NT2/D1 (cell line): ENCODE measurements at places on chromosomes 16 and 17.
A peak's percentile ranks its signal among the peaks of the same experiment; 100 is the strongest.

DNA sequence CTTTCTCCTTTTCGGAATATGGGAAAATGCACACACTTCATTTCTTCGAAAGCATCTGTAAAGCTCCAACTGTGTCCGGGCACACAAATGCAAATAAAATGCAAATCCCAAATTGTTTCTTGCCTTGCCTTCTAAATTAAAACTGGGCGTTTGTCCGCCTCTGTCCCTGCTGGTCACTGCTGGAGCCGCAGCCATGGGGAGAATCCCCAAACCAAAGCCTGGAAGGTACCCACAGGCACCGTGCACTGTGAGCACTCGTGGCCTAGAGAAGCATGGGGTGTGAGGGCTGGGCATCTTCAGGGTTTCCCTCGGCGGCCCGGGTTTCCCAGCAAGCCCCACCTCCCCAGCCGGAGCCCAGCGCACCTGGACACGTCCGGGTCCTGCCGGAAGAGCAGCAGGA is 2.9 kb downstream of the SLC47A2 start:
- DNase-seq: no peak

GRCh38 chr17:44053125-44053872 is 13.2 kb downstream of the LSM12 start:
- DNase-seq: no peak

- no peak for DNase-seq
Observed at GRCh38 chr17:31744511-31744951, 114.5 kb downstream of the COPRS start.

GRCh38 chr16:17324451-17324850 is 146.3 kb downstream of the XYLT1 start:
- DNase-seq: no peak

- DNase-seq: no peak
Observed at GRCh38 chr16:57157533-57157932, 28.3 kb downstream of the PSME3IP1 start.

DNA sequence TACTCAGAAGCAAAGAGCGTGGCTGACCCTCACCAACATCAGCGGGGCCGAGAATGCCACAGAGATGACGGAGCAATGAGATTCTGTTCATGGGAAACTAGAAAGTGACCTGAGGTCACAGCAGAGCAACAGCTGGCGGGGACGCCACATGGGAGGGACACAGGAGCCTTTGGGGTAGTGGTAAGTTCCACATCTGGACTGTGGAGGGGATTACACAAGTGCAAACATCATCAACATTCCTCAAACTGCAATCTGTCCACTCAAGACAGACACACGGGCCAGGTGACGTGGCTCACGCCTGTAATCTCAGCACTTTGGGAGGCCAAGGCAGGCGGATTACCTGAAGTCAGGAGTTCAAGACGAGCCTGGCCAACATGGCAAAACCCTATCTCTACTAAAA is 11.2 kb downstream of the HAGH start:
- no peak for DNase-seq

DNA sequence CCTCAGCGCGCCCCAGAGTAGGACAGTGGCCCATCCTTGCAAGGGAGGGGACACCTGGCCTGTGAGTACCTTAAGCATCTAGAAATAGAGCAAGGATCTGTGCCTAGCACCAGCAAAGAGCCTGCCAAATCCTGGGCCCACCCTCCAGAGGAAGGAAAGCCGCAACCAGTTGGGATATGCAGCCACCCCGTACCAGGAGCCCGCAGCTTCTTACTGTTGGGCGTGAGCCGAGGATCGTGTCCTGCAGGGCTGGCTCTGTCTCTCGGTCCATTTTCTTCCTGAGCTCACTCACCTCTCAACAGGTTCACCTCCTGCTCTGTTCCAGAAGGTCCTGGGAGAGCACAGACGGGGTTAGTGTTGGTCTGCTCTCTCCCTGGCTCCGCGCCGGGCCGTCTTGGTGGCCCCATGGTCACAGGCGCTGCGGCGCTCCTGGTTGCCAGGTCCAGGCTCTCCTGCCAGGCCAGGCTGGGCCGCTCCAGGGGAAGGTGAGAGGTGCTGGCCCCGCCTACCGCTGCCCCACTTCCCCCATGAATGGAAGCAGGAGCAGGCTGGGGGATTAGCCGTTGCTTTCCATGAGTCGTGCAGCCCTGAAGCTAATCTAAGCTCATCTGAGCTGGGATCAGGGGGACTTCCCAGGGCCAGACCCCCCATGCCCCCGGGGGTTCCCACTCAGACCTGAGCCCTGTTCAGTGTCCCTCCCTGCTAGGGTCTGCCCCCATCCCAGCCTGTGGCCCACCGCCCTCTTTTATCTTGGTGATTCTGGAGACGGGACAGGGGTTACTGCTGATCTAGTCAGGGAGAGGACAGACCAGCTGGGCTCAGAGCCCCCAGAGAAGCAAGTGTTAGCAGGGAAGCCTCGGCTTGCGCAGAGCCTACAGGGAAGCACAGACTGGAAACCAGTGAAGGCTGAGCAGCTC is 12.7 kb downstream of the ENDOV start:
- DNase-seq: no peak

DNA sequence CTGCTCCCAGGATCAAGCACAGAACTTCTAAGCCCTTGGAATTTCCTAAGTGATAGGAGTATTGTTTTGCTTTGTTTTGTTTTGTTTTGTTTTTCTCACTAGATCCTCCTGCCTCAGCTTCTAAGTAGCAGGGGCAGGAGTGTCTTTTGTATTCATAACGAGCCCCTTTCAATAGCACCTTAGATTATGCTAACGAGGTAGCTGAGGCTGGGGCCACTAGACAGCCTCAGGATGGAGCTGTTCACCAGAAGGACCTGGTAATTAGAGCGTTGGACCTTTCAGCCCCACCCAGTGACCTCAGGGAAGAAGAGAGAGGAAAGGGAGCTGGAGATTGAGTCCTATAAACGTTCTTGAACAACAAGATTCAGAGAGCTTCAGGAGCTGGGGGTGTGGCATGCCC is 43.6 kb downstream of the IKZF3 start:
- DNase-seq: no peak

- no peak for DNase-seq
Observed at GRCh38 chr17:8041979-8042378, 3.1 kb downstream of the ALOX15B start.

GRCh38 chr16:10859658-10860057 is 17.3 kb upstream of the CIITA start:
- DNase-seq: no peak

GRCh38 chr17:6994118-6994598 is 1.7 kb upstream of the ALOX12 start:
- DNase-seq: no peak

GRCh38 chr17:2703181-2703580 is 8.4 kb downstream of the CLUH start:
- DNase-seq: no peak

- DNase-seq: no peak
Observed at GRCh38 chr17:7440113-7440833, 961 bp downstream of the FGF11 start.

GRCh38 chr16:66367968-66368891 is 1.7 kb downstream of the CDH5 start:
- peak; percentile 32 for DNase-seq

- no peak for DNase-seq
Observed at GRCh38 chr17:37299257-37299980, 76.4 kb upstream of the C17orf78 start.

DNA sequence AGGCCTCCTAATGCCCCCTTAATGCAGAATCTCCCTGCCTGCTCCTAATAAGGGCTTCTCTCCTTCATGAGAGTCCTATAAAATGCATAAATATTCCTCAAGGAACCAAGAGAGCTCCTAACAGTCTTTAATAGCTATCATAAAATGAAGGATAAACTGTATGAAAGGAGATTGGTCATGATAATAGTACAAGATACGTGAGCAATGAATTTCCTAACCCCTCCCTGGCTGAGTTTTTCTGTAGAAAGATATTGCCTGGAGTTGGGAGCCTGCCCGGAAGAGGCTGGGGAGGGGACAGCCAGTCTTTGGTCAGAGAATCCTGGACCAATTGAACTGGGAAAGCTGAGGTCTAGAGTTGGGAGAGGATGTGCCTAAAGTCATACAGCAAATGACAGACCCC is 321.9 kb upstream of the CDH5 start:
- no peak for DNase-seq

- DNase-seq: no peak
Observed at GRCh38 chr17:13806092-13806491, 204.4 kb upstream of the HS3ST3A1 start.

DNA sequence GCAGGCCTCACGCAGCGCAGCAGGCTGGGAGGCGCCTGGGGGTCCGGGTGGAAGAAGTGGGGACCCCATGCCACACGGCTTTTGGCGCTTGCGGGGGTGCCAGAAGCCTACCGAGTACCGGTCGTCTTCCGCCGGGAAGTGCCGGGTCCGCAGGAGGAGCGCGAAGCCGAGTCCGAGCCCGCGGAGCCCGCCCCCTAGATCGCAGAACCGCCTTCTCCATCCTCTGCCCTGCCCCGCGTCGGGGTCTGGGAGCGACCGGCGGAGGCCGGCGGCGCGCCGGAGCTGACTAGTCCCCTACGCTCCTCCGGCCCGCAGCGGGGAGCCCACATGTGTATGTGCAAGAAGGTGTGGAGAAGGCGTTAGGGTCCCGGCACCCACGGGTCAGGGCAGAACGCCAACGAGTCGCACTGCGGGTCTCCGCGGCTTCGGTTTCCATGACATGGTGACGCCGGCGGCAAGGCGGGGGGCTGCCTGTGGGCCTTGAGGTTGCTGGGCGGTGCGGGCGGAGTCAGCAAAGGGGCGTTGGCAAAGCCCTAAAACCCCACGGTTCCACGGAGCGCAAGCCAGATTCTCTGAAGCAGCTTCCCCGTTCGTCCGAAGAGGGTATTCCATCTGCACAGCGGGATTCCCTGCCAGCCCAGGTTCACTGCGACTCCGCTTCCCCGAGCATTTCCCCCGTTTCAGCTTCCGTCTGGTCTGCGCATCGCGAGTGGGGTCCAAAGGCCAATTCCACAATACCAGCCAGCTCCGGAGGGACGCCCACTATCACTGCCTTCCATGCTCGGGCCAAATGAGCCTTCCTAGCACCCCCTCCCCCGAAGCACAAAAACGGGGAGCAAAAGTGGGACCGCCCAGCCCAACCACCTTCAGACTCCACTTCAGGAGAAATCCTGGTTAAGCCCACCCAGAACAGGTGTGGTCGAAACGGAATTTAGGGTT is 2.3 kb upstream of the LHX1 start:
- no peak for DNase-seq

GRCh38 chr17:57453841-57454425 is 197.6 kb downstream of the MSI2 start:
- DNase-seq: no peak

GRCh38 chr17:76014100-76014924 is 12.8 kb downstream of the EVPL start:
- DNase-seq: peak; percentile 74

- no peak for DNase-seq
Observed at GRCh38 chr16:87374313-87374712, 9.3 kb downstream of the FBXO31 start.

DNA sequence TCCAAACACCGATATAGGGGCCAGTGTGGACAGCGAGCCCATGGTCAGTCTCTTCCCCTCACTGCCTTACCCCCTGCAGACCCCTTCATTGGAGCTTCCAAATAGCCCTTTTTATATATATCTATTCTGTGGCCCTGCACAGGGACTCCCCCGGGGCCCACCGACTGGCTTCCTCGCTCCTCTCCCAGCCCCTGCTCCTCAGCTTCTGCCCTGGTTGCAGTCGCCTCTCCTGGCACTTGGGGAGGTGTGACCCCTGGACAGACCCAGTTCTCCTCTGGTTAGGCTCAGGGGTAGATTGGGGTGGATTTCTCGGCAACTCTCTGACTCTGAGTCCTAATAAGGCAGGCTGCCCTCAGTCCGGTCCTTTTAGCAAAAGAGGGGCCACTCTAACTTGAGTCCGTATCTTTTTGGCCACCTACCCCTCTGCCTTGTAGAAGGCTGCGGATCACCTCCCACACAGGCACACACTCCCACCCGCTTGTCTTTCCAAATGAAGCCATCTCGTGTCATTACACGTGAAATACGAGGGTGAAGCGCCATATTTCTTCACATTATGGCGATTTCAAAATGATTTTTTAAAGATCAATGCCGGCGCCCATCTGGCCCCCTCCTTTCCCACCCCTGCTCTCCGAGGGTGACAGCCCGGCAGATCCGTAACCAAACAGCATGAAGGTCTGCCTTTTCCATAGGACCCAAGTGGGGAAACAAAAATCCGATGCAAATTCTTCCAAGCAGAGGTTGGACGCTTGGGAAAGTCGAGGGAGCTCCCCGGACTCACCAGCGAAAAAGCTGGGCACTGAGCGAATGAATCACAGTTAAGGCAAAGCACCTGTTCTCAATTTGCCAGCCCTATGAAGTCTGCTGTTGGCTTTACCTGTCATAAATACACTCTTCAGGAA is 1.7 kb upstream of the HOXB9 start:
- DNase-seq: no peak

- no peak for DNase-seq
Observed at GRCh38 chr17:78822552-78822951, 18.1 kb downstream of the USP36 start.

DNA sequence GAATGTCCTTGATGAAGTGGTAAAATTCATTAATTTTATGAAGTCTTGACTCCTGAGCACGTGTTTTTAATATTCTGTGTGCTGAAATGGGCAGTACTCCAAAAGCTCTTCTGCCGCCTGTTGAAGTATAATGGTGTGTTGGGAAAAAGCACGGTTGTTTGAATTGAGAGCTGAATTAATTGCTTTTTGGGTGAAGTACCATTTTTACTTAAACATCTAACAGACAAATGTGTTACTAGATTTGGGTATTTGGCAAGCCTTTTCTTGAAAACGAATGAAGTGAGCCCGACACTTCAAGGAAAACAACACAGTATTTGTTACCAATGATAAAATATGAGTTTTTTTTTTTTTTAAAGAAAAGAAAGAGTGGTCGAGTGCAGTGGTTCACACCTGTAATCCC is 22.5 kb downstream of the WWP2 start:
- DNase-seq: no peak

- DNase-seq: no peak
Observed at GRCh38 chr17:29469276-29469675, 79.1 kb downstream of the TAOK1 start.

DNA sequence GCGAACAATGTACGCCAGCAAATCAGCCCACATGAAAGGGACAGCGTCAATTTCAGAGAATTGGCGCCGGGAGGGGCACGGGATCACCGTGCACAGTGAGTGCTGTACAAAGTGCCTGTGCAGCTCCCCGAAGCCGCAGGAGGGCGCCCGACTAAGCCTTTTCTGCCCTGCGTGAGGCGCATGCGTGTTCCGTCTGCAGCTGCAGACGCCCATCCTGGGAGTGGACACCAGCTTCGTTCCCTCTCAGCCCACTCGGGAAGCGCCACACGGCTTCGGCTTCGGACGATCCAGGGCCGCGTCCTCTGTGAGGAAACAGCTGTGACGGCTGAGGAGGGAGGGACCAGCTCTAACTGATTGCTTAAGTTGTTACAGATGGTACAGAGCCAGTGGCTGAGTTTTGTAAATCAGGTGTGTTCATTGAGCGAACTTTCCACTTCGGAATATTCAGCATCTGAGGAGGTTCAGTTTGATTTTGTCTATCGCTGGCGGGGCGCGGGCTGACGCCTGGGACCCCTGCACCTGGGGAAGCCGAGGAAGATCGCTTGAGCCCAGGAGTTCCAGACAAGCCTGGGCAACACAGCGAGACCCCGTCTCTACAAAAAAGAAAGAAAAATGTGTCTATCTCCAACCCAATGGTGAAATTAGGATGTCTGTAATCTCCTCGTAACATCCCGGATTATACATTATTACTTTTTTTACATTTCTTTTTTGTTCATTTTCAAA is 15.4 kb upstream of the ZNF287 start:
- peak; percentile 65 for DNase-seq

- DNase-seq: no peak
Observed at GRCh38 chr16:86048882-86049585, 150.1 kb downstream of the IRF8 start.
